ENCODE measurements at places on chromosomes 7 and 10.

GRCh38 chr10:24255881-24256311, 47.0 kb downstream of the KIAA1217 start:
- no peak for DNase-seq

DNA sequence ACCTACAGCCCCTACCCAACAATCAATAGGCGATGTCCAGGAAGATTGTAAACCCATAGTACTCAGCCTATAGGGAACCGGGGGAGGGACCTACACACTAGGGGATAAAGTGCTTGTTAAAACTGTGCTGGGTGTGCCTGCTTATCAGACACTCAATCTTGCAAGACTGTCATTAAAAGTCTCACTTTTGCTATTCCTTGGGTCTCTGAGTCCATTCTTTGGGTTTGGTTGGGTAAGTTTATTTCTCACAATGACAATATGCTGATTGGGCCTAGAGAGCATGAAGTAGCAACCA, 45.6 kb downstream of the PTPRE start:
- no peak for DNase-seq

- no peak for DNase-seq
Measured at GRCh38 chr10:21976739-21977138, 26.8 kb downstream of the DNAJC1 start.

DNA sequence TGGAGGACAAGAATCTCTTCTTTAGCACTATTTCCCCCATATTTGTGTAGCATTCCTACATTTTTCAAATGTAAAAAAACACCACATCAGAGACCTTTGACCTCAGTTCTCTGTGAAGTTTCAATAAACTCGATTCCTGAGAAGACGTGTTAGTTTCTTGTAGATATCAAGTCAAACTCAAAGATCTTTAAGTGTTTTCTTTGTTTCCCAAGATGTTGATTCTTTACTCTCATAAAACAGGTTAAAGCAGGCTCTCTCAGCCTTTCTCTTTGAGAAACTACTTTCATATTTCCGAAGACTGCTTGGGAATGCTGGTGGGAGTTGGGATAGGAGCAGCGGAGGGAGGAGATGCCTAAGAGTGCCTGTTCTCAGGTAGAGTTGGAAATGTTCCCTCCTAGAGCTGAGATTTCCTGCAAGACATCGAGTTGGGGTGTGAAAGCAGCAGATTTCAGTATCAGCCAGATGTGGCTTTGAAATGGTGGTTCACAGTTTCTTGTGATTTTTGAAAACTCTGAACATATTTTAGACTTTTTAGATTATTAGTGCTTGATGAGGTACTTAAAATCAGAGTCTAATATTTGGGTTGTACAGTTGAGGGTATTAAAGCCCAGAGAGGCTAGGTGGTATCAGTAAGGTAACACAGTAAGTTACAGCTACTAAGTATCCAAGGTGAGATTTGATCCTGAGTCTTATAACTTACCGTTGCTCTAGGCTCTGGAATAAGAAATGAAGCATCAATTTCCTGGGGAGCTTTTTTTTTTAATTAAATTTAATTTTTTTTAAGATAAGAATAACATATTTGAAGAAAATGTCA, 13.9 kb downstream of the ADK start:
- no peak for DNase-seq

DNA sequence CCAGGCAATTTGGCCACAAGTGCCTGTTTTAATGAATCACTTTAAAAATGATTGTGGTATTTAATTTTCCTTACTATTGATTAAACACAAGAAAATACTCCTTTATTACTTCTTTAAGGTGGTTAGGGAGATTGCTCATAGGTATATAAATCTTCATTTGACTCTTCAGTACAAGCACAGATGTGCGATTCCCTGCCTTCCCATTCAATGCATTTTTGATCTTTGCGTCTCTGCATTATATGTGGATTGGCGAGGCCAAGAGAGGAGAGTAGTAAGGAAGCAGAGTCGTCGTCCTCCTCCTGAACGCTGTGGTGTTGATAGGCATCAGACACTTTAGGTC, 683.7 kb downstream of the LRMDA start:
- no peak for DNase-seq

DNA sequence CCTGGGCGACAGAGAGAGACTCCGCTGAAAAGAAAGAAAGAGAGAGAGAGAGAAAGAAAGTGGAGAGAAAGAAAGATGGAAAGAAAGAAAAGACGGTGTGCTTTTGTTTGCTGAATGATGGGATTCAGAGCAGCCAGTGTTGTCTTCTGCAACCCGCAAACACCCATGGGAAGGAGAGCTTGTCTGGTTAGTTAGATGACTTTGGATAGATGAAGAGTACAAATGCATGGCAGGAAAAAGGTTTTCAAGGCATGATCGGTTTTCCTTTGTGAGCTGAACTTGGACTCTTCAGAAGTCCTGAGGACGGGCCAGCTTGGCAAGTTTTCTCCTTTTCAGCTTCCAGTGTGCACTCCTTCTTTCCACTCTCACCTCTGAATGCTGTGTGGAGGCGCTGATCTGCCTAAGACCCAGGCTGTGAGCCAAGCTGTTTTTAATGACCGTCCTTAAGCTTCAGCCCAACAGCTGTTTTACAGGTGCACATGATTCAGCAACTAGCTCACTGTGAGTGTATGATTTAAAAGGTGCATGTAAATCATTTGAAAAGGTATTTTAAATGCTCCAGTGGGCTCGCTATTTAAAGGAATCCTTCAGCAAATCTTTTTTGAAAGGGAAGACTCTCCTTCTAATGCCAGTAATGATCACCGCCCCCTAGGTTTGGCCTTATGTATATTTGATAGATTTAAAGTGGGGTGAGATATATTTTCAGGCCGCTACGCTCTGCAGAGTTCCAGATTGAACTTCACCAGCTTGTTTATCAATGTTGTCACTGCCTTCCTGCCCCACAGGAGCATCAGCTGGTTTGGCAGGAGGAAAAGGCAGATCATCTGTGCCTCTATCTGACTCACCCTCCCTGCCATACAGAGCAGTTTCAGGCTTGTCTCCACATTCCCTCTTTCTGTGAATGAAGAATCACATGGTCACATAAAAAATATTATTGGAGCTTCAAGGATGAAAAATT, 115.0 kb downstream of the PLXDC2 start:
- DNase-seq: no peak

GRCh38 chr10:75104842-75105241, 6.6 kb upstream of the SAMD8 start:
- DNase-seq: no peak

- no peak for DNase-seq
Measured at GRCh38 chr10:62454687-62455397, 80.7 kb downstream of the ZNF365 start.

GRCh38 chr10:85936161-85936560, 430.4 kb downstream of the GRID1 start:
- no peak for DNase-seq

GRCh38 chr7:113207931-113208330, 89.6 kb upstream of the SMIM30 start:
- DNase-seq: no peak

- no peak for DNase-seq
Measured at GRCh38 chr7:80284855-80285254, 150.2 kb downstream of the GNAI1 start.

- DNase-seq: no peak
Measured at GRCh38 chr7:140571538-140572122, 69.0 kb downstream of the DENND2A start.

Data from GM12864 (cell line).